Fibroblast of upper back skin (primary cell): ENCODE measurements at places on chromosomes 11 and 22.

- no peak for DNase-seq
Measured at GRCh38 chr11:47488111-47488510, 39.2 kb upstream of the RAPSN start.

GRCh38 chr11:70135625-70136059 lies 57.5 kb downstream of the ANO1 start:
- peak; percentile 16 for DNase-seq

DNA sequence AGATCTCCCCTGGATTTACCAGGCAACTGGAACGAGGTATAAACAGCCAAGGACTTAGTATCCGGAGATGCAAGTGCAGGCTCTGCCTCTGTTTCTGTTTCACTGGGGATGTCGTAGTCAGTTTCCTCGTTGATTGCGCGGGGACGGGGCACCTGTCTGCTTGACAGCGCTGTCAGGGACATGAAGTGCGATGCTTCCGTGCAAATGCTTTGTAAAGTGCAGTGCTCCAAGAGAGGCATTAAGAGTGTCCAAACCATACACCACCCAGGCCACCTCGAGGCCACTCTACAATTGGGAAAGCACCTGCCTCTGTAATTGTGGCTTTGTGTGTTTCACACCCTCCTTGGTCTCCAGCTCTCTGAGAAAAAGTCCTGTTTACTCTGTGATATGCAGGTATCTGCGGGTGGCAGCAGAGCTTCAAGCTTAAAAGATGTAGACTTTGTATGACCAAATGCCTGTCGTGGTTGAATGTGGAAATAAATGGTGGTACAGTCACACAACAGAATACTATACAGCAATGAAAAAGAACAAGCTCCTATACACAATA lies 18.6 kb upstream of the CD5 start:
- DNase-seq: no peak

- DNase-seq: no peak
Measured at GRCh38 chr22:19168088-19168890, 10.2 kb downstream of the SLC25A1 start.

DNA sequence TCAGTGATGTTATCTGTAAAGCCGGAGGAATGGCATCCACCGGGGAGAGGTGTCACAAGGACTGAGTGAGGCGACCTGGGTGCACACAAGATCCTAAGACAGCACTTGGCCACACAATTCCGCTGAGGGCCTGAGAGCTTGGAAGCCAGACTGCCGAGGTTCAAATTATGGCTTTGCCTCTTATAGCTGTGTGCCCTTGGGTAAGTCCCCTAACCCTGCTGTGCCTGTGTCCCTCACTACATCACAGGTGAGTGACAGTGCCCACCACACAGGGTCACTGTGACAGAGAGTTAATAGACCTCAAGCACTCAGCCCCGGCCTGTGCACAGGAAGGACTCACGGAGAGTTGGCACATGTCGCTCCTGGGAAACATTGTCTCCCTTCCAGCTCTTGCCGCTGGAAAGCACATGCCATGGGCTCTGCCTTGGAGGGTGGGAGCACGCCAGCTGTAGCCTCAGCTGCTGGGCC lies 592 bp downstream of the RHOD start:
- DNase-seq: no peak

DNA sequence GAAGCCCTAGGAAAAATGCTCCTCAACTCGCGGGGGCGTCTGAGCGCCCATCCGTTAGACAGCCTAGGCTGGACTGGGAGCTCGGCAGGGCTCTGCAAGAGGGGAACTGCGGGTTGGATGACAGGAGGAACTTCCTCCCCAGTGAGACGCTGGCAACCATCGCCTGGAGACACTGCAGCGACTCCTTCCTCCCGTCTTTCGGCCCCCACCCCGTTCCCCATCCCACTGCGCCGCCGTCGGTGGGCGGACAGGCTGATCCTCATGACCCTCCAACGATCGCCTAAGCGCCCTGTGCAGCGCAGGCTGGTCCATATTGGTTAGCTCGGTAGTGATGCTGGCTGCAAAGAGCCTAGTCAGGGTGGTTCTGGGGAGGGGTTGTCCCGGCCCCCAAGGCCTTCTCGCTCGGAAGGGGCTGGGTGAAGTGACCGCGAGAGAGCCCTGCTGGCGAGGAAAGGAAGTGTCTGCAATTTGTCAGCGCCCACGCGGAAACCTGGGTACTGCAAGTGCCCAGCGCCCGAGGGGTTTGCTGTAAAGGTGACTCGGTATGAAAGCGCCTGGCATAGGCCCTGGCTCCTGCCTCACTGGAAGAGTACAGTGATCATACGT lies 638 bp downstream of the NRGN start:
- DNase-seq: no peak

GRCh38 chr22:38953091-38953490 lies 4.3 kb upstream of the APOBEC3A start:
- DNase-seq: no peak

- DNase-seq: peak; percentile 3
Measured at GRCh38 chr11:15716550-15716949, 601.8 kb downstream of the INSC start.

DNA sequence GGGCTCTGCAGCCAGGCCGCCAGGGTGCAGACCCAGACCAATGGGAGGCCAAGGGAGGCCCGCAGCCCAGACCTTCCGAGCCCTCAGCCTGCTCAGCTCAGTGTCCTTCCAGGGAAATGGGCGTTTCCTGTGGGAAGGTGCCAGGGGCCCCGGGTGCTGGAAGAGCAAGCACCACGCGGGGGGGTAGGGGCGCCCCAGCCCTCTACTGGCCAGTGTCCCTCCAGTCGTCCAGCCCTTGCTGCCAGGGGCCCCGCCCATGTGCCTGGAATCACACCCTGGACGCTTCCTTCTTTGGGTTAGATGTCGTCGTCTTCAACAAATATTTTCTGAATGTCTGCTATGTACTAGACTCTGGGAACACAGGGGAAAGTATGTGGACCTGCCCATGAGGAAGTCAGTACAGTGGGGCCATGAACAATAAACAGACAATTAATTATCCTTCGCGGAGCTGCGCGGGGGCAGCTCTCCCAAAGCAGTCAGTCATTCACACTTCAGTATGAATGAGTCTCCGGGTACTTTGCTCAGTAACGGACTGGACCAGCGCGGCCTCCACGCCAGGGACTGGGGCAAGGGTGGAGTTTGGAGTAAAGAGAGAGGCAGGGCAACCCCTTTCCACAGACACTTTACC lies 60.2 kb downstream of the CDKN1C start:
- peak; percentile 84 for DNase-seq

DNA sequence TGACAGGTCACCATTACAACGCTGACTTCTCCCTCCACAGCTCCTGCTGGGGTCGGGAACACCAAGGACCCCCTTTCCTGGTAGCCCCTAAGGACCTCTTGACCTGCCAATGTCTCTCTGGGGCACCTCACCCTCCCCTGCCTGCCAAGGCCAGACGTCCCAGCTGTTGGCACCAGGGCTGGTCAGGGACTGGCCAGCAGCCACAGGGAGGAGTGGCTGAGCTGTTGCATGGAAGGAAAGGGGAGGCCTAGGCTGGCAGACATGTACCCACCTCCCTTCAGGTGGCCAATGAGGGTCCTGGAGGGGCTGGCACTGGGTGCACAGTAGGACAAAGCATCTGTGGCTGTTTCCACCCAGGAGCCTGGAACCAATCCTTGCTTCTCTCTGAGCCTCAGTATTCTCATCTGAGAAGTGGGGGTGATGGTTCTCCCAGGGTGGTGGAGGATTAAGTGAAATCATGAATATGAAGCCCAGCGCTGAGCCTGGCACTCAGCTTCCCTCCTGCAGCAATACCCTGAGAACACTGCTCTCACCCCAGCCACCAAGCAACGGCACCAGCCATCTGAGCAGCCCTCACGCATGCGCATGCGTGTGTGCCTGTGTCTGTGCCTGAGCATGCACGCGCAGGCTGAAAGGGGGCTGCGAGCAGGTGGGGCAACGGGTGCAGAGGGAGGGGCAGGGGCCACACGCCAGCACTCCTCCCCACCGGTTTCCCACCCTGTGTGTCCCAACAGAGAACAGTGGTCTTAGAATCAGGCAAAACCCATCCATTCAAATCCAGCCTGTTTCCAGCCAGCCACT lies 5.9 kb downstream of the KCNJ4 start:
- DNase-seq: no peak

GRCh38 chr11:30911247-30911646 lies 325.1 kb upstream of the MPPED2 start:
- no peak for DNase-seq

DNA sequence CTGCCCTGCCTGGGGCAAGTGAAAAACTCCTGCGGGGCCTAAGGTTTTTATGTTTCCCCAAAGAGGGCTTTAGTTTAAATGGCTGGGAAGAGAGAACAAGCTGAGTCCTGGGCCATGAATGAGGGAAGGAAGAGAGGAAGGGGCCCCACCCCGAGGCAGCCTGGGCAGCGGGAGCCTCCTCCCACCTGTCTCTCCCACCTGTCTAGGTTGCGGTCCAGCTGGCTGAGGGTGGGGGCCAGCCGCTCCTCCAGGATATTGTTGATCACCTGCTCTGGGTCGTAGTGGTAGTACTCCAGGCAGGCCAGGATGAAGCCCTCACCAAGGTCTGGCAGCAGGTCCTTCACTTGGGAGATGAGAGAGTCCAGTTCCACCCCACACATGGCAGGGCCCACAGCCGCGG lies 34.6 kb downstream of the UQCR10 start:
- DNase-seq: no peak

GRCh38 chr11:7154881-7155361 lies 66.1 kb downstream of the RBMXL2 start:
- DNase-seq: peak; percentile 18

DNA sequence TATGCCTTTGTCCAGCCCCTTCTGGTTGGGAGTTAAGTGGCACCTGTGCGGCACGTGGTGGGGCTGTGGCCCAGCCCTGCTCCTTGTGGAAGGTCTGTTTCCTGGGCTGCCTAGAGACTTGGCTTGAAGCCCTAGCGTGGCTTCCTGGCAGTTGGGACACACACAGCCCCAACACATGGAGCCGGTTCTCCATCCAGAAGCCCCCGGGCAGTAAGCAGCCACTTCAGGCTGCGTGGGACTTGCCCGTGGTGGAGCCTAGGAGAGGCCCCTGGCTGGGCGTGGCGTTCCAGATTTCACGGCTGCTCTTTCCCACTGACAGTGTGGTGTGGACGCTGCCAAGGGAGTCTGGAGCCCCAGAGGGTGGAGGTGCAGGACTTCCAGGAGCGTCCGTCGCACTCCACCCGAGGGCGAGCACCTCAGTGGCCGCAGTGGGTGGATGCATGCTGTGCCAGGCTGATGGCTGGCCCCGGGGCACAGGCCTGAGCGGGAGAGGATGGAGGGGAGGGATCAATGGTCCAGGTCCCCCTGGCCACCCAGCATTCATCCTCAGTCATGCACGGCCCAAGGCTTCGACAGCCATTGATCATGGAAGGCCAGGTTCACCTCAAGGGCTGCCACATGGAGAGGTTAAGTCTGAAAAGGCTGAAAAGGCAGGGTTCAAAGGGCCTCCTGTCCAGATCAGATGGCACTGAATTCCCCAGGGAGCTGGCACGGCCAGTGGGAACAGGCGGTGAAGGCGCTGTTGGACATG lies 9.3 kb downstream of the CCND1 start:
- DNase-seq: no peak

GRCh38 chr22:41047801-41048211 lies 44.6 kb upstream of the EP300 start:
- DNase-seq: no peak

GRCh38 chr11:126058105-126058874 lies 4.4 kb downstream of the CDON start:
- DNase-seq: no peak

DNA sequence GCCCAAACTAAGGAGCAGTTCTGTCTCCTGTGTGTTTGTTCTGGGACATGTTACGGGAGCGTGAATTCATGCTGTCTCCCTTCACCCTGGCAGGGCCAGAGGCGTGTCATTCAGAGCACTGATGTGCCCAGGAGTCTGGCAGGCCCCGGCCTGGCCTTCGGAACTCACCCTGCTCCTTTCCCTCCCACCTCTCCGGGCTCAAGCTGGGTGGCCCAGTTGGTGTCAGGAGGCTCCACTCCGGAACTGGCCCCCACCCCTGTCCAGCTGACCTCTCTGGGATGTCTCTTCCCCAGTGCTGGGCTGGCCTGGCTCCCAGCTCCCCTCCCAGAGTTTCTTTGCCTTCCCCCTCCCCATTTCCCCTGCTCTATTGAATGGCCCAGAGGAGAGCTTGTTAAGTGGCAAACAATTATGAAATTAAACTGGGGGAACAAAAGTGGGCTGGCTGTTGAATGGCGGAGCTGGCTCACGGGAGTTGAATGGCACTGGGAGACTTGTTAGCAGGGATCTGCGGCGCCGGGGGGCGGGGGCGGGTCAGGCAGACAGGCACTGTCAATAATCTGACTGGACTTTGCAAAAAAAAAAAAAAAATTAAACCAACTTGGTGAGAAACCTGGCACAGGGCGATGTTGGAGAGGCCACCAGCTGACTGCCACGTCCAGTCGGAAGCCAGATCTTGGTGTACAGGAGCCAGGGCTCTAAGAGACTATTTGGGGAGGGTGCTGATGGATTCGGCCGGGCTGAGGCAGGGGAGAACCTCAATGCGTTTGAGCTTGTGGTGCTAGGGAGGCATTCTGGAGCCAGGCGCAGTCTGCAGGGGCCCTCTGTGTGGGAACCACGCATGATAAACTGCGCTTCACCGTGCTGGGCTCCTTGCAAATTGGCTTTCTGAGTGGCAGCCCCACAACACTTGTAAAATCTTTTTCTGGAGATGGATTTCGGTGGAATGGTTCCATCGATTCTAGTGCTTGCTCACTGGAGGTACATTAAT lies 1.3 kb downstream of the MPPED1 start:
- no peak for DNase-seq

GRCh38 chr11:93952082-93952780 lies 68.9 kb upstream of the HEPHL1 start:
- no peak for DNase-seq

GRCh38 chr22:41367680-41368542 lies 13.8 kb upstream of the TEF start:
- DNase-seq: peak; percentile 39
